GM23248 (cell line): ENCODE measurements at places on chromosomes 2 and 18. TPM values are rescaled to one million over a fixed set of nuclear protein-coding genes. Genes with fewer than 3 reads are reported as not detected.

Gene FSHR
- not detected in 2 replicates for total RNA-seq

Gene LRRC30
- not detected in 2 replicates for total RNA-seq

Gene NEB
- 1.3 and 1.5 TPM in 2 replicates for total RNA-seq

DNA sequence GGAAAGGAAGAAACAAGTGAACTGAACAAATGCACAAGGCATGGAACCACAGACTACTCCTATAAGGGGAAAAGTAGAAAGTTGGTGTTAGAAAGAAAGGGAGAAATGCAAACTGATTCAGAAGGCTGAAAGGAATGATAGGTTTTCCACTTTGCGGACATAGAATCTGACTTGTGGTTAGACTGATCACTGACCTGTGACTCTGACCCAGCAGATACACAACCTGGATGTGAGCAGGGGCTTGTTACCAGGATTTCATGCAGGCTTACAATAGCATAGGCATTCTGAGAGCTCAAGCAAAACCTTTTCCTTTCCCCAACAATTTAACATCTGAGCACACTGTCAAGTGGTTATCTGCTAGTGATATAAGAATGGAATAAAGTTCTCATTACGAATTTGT is 237.0 kb upstream of the CDH20 start:
- H3K36me3 ChIP-seq, result no peaks in the 10 kb centered on the region
- H3K4me1 ChIP-seq, result no peaks in the 10 kb centered on the region
- H3K27me3 ChIP-seq, result no peaks in the 10 kb centered on the region
- H3K4me3 ChIP-seq, result no peak overlapping the region
- no peak overlapping the region for H3K27ac ChIP-seq

DNA sequence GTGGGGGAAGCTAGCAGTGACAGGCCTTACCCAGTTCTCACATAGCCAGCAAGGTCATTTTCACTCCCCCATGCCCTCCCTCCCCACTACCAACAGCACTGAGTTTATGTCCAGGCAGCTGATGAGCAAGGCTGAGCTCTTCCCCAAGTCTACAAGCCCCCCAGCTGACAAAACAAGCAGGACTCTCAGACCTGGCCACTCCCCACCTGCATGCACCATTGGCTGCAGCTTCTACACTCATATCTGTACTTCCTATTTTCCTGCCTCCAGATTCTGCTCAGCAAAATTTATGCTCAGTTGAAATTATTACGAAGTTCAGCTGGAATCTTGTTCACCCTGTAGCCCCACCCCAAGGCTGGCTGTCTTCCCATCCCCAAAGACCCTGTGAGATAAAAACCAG is 339.3 kb downstream of the ARL6IP6 start:
- H3K4me3 ChIP-seq, result no peak overlapping the region
- DNase-seq, result no peak
- no peaks in the 10 kb centered on the region for H3K4me1 ChIP-seq
